NCI-H748 treated with DMSO at 0.1 percent for 48 hours (cell line): ENCODE measurements at places on chromosomes 6 and 20.
A peak's percentile ranks its signal among the peaks of the same experiment; 100 is the strongest.

GRCh38 chr6:157629220-157629619 is 193.8 kb upstream of the SNX9 start:
- DNase-seq = no peak

DNA sequence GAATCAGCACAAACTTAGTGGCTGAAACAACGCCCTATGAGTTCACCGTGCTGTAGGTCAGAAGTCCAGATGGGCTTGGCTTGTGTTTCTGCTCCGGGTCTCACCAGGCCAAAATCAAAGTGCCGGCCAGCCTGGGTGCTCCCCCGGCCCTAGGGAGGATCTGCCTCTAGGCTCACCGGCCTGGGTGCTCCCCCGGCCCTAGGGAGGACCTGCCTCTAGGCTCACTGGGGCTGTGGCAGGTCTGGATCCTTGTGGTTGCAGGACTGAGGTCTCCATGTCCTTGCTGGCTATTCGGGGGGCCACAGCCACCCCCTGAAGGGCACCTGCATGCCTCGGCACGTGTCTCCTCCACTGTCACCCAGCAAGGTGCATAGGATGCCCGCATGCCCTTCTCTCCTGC is 216.3 kb downstream of the TAF4 start:
- DNase-seq = no peak

- no peak for DNase-seq
These were observed 5.5 kb downstream of the ITCH start for GRCh38 chr20:34368547-34368946.

DNA sequence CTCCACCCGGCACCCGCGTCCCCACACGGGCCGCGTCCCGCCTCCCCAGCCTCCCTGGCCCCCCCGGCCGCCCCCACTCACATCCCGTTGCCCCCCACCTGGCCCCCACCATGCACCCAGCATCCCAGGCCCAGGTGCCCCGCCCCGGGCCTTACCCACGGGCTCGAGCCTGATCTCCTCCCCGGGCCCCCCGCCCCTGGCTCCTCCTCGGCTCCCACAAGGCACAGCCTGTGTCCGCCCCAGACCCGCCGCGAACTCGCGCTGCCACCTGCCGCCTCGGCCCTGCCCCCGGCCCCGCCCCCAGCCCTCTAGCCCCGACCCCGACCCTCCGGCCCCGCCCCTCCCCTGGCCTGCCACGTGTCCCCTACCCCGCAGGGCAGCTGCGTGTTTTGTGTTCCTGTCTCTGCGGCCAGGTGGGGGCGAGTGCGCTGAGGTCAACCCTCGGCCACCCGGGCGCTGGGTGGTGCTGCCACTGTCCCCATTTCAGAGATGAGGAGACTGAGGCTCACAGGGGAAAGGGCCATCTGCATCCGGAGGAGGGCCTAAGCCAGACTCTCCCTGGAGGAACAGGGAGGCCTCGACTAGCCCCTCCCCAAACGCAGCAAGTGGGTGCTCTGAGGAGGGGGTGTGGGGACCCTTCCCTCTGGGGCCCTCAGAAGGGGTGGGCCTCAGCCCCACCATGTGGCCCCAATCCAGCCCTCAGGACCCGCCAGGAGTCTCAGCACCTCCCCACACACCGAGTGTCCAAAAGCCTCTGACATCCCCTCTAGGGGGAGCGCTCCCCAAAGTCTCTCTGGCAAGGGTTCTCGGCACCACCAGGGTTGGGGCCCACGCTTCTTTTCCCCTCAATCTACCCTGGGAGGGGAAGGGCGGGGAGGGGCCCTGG is 99.8 kb downstream of the TAF4 start:
- DNase-seq = no peak

GRCh38 chr6:118786596-118787453 is 107.1 kb upstream of the ASF1A start:
- no peak for DNase-seq

DNA sequence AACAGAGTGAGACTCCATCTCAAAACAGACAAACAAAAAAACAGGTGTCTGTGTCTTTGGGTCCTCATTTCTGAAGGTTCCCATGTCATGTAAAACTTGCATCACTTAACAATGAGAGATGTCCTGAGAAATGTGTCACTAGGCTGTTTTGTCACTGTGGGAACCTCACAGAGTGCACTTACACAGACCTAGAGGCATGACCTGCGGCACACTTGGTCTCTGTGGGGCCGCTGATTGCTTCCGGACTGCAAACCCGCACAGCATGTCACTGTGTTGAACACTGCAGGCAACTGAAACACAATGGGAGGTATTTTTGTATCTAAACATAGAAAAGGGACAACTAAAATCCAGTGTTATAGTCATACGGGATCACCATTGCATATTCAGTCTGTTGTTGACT is 42.3 kb upstream of the TMEM181 start:
- DNase-seq = no peak

GRCh38 chr20:3980260-3981131 is 34.9 kb downstream of the RNF24 start:
- no peak for DNase-seq

- peak; percentile 90 for DNase-seq
These were observed 146.9 kb downstream of the MACROD2 start for GRCh38 chr20:14142171-14142570.

DNA sequence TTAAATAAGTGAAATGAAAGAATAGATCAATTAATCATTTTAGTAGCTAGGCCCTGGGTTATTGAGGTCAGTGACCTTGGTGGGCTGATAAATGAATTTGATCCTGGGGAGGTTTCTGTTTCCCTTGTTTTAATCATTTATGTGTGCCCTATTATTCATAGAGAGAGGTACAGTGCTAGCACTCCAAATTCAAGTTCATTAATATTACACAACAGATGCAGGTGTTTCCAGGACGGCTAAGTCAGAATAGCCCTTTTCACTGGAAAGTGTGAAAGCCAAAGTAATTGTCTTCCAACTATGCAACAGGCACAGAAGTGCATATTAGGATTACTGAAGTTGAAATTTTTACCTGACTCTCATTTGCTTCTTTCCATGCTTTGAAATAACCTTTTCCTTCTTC is 61.7 kb upstream of the SGK1 start:
- DNase-seq = peak; percentile 70

- DNase-seq = no peak
These were observed 526.1 kb upstream of the SPTLC3 start for GRCh38 chr20:12482661-12483060.

- DNase-seq = no peak
These were observed 3.9 kb upstream of the ZNF292 start for GRCh38 chr6:87151471-87151780.

DNA sequence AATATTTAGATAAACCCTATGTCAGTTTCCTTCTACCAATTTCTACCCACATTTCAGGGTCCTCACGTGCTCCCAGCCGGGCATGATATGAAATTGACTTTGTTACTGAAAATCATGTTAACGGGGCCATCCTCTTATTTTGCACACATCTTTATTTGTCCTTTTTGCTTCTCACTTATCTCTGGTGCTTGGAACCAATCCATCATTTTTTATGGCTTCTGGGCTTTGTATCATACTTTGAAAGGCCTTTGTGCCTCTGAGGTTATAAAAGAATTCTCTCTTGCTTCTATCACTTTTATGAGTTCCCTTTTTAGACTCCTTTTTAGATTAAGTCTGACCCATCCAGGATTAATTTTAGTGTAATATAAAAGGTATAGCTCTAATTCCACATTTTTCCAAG is 117.1 kb upstream of the PRND start:
- DNase-seq = no peak

DNA sequence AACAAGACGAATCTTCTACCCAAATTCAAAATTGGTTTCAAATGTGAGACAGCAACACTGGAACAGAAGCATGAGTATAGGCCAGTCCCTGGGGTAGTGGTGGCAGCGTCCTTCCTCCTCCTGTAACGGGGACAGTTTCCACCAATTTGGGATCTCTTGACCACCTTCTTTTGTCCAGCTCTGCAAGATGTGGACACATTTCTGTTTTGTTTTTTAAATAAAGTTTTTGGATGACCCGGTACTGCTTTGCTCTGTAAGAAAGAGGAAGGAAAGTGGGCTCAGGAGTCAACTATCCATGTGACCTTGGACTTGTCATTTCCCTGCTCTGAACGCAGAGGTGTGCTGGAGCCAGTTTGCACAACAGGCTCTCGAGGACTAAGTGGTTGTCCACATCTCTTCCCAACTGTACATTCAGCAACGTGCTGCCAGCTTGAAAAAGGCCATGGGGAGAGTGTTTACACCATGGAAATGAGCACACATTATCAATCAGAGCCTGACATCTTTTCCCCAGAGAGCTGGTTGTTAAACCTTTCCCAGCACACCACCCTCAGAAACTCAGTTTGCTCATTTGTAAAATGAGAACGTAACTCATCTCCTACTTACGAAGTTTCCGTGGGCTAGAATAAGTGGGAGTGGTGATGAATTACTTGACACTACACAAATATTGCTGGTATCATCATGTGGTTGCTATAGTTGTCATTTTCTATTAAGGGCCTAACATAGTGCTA is 66.5 kb downstream of the ADTRP start:
- DNase-seq = no peak

DNA sequence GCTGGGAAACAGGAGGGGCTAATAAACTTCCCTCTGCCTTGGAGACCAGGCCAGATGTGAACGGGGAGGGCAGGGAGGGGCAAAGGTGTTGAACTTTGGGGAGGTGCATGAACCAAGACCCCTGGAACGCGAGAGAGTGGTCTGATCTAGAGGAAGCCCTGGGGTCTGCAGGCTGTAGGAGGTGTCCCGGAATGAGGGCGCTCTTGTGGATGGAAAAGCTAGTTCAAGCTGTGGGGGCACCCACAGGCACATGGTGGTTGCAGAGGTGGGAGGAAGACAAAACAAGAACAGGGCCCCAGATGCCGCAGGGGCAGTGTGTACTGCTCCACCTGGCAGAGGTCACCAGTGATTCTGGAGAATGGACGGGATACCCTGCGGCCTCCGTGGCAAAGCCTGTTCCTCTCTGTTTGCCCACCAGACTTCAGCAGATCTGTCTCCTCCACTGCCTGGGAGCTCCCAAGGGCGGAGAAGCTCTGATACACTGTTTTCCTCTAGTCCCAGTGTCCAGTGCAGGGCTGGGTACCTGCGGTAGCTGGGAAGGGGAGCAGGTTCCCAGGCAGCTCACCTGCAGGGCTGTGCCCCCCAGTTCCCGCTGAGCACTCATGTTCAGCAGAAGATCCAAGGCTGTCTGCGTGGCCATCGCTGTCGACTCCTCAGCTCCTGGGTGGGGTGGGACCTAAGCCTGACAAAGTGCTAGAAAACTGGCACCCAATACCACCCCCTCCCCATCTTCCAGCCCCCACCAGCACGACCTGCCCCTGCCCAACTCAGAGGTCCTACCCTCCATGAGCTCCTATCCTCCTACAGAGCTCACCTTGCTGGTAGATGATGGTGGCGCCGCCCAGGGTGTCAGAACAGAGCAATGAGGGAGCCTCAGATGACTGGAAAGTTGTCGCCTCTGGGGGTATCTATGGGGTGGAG is 14.7 kb downstream of the ZNF335 start:
- no peak for DNase-seq
